ENCODE measurements at places on chromosomes 12 and 14.

DNA sequence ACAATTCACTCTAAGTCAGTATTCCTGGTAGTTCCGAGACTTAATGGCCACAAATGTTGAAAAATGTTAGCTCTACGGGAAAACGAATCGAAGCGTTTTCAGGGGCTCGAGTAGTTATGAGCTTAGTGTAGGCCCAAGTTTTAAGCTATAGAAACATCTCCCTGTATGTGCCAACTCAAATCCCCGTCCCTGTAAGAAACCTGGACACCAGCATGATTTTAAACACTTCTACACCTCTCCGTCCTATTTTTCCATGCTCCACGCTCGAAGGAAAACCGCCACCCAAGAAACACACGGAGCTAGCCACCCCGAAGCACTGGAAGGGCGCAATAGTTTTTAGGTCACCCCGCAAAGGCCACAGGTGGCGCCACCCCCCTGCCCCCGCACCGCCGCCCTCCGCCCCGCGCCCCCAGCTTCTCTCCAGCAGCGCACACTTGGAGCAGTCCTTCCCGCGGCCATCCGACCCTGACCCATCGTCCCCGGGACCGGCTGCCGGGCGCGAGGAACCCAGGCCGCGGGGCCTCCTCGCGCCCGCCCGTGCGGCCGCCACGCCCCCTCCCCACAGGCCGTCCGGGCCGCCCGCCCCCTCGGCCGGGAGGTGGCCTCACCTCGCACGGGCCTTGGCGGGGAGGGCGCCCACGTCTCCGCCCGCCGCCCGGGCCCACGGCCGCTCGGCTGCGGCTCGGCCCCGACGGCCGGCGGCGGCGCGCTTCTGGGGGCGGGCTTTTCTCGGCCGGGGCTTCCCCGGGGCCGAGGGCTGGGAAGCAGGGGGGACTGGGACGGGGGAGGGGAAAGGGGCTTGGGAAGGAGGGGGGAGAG lies 522 bp downstream of the R3HDM2 start:
- peak; percentile 10 for DNase-seq

DNA sequence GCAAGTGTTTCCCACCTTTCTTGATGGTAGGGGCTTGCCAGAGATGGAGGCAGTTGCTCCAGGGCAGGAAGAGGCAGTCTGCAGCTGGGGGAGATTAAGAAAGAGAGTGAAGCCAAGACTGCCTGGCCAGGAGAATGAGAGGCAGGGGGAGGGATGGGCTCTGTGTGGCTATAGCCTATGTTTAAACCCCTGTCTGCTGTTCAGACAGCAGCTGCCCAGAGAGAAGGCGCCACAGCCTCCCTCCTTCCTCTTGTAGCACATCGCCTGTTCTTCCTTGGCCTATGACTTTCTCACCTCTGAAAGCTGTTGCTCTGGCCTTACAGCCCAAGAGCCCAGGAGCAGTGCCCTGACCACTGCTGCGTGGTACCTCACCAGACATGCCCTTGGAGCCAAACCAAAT lies 61.7 kb downstream of the EMP1 start:
- no peak for DNase-seq

DNA sequence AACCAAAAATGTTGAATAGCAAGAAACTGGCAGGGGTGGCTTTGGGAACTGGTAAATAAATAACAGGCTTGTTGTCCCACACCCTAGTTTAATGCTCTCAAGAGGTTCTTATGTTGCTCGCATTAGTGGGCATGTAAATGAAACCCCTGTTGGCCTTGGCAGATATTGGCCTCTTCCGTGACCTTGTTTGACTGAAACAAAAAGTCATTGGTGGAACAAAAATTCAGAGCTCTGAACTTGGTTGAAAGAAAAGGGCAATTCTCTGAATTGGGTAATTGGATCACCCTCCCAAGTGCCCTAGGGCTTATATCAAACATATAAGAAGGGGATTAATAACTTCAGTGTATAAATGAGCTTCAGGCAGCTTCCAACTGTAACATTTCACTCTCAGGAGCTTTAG lies 426.2 kb downstream of the ZFP36L1 start:
- DNase-seq: no peak

GRCh38 chr14:89911010-89911919 lies 43.3 kb downstream of the EFCAB11 start:
- no peak for DNase-seq

DNA sequence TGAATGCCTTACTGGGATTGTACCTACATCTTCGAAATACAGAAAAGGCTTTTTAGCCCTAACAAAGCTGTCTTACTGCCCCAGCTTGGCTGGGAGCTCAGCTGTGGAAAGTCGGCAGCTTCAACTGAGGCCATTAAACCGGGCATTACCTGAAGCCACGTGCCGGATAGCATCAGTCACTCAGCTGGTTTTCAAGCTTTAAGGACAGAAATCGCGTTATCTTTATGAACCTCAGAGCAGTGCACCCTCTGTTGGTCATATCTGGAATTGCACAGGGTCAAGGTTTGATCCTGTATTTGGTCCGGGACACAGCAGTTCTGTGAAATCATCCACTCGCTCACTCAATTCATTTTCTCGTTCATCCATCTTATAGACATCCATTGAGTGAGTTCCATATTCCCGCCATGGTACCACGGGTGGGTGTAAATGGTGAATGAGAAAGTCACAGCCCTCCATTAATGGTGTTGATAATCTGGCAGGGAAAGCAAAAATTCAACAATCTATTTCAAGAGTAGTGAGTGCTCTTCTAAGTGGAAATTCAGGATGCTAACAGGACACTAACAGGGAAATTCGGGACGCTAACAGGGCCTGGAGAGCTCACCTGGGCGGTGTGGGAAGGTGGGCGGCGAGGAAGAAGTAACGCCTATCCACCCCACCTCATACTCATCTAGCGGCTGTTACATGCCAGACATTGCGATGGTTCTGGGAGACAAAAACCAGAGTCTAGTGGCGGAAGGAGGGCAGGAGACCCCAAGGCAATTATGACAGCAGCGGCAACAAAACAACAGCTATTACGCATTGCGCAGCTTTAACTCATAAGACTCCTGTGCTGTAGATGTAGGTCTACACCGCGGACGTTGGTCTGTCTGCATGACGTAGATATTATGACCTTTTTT lies 60.6 kb upstream of the TCL1A start:
- DNase-seq: peak; percentile 19

- no peak for DNase-seq
These were observed 8.3 kb downstream of the PTPRB start for GRCh38 chr12:70628701-70629480.

DNA sequence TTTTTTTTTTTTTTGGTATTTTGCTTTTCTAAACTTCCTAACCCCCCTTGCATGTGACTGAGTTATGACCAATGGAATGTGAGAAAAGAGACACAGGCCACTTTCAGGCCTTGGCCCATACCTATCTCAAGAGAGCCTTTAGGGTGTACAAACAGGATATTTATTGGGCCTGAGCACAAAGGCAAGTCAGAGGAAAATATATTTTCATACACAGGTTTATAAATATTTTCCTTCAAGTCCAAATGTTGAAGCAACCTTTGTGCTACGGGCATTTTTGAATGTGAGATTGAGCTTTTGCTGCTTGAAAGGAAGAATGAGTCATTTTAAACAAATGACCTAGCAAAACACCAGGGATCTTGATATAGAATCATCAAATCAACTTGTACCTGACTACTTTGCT lies 228.6 kb upstream of the E2F7 start:
- DNase-seq: no peak

All from activated T-helper 1 cell treated with anti-CD3 and anti-CD28 coated beads, Interleukin-2, amount 50 U/mL, for 16 hours (primary cell).